ENCODE measurements at places on chromosomes 13 and 19. TPM values are rescaled to one million over a fixed set of nuclear protein-coding genes. Genes with fewer than 3 reads are reported as not detected.

Gene RFPL4AL1
- total RNA-seq: not detected

Gene TMPRSS9
- total RNA-seq: not detected

Gene TMEM238
- 1.5 TPM for total RNA-seq

Gene CGB5
- not detected for total RNA-seq

Gene LRP3
- total RNA-seq: 12.9 TPM

Gene IRS2
- total RNA-seq: 4.5 TPM

Gene TUBA3C
- total RNA-seq: not detected

Gene ZNF284
- 2.8 TPM for total RNA-seq

Gene RNF17
- not detected for total RNA-seq

Gene PDE4A
- total RNA-seq: 0.58 TPM

Gene ZNF439
- 0.74 TPM for total RNA-seq

Gene ZNF66
- 2.6 TPM for total RNA-seq

Gene KBTBD6
- total RNA-seq: 9.5 TPM

Gene SLC15A1
- not detected for total RNA-seq

Gene SHISA7
- not detected for total RNA-seq

Gene KCTD15
- 27.6 TPM for total RNA-seq

Gene ZNF100
- total RNA-seq: 6.8 TPM

Gene LRRC8E
- total RNA-seq: 8.2 TPM

Gene GEMIN7
- total RNA-seq: 34.9 TPM

Gene ALKBH6
- total RNA-seq: 20.2 TPM

Gene ZNF155
- 6.5 TPM for total RNA-seq

Gene MYH14
- 0.07 TPM for total RNA-seq

Gene ZNF154
- 3.4 TPM for total RNA-seq

Gene ADAMTS10
- total RNA-seq: not detected

Gene MED16
- total RNA-seq: 25.9 TPM

Gene ZNF358
- 23.7 TPM for total RNA-seq

Gene OR7C1
- total RNA-seq: not detected

Gene S1PR5
- total RNA-seq: 12.3 TPM

Gene GPR12
- total RNA-seq: not detected

Gene SIGLEC6
- total RNA-seq: not detected

Gene ALKBH7
- total RNA-seq: 28.8 TPM

Gene DAPK3
- 61.9 TPM for total RNA-seq

Gene ZNF428
- 25.8 TPM for total RNA-seq

Gene CEACAM20
- not detected for total RNA-seq

Gene NRTN
- total RNA-seq: 0.14 TPM

Gene ZNF296
- total RNA-seq: 2.5 TPM

Gene MCF2L
- total RNA-seq: not detected

Gene KANK3
- total RNA-seq: 0.35 TPM

Gene ZNF560
- total RNA-seq: 0.34 TPM

Gene ZNF99
- total RNA-seq: not detected

Gene XPO4
- 21.1 TPM for total RNA-seq

Gene KIR2DL4
- not detected for total RNA-seq

Gene CALR3
- total RNA-seq: not detected

Gene ZNF491
- total RNA-seq: 0.49 TPM

Gene CDX2
- not detected for total RNA-seq

Gene KCNRG
- 0.49 TPM for total RNA-seq

Gene SPIB
- not detected for total RNA-seq

Gene CRX
- total RNA-seq: not detected

Gene CGB2
- not detected for total RNA-seq

Gene LAIR2
- total RNA-seq: not detected

Gene ZNF17
- 5.6 TPM for total RNA-seq

Gene IRGC
- total RNA-seq: not detected

All from foreskin keratinocyte (primary cell).